ENCODE measurements at places on chromosomes 1 and 21.

GRCh38 chr1:5709461-5709975 is 282.7 kb downstream of the NPHP4 start:
- no peak for DNase-seq

- no peak for DNase-seq
Observed at GRCh38 chr1:204250428-204251030, 36.7 kb upstream of the GOLT1A start.

- DNase-seq = no peak
Observed at GRCh38 chr21:17501107-17502006, 11.5 kb upstream of the CXADR start.

- peak; percentile 27 for DNase-seq
Observed at GRCh38 chr1:91846007-91846638, 39.8 kb downstream of the TGFBR3 start.

- DNase-seq = no peak
Observed at GRCh38 chr1:8395433-8395866, 77.5 kb downstream of the SLC45A1 start.

DNA sequence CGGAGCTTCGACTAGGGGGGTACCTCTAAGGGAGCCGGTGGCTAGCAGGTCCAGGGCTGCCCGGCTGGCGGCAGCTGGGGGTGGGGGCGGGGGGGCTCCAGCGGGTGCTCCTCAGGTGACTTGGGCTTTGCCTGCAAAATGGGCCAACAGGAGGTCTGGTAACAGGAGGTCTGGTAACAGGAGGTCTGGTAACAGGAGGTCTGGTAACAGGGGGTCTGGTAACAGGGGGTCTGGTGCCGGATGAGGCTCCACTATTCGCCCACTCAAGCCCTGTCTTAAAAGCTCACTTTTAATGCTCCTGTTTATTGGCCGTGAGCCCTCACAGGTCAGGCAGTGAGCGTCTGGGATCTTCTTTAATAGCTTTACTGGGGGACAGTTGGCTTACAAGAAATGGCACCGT is 40.4 kb upstream of the ACTRT2 start:
- no peak for DNase-seq

GRCh38 chr1:248817065-248817464 is 8.7 kb downstream of the SH3BP5L start:
- no peak for DNase-seq

DNA sequence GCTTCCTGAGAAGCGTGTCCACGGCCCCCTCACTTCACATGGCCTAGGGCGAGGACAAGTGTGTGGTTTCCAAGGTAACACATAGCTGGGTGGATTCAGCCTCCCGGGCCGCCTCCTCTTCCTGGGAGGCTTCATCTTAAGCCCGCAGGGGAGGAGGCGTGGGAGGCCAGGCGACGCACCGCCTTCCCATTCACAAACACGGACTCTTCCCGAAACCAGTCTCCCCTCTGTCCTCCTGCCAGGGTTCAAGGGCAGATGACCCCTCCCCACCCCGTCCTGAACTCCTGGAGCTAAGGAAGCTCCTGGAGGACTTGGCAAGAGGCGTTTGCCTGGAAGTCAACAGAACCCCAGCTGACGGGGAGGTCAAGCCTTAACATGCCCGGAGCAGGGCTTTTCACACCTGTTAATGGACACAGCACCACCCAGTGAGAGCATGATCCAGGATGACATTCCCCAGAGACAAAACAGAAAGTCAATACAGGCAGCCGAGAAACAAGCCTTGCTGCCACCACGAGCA is 56.7 kb downstream of the KCNN3 start:
- no peak for DNase-seq

DNA sequence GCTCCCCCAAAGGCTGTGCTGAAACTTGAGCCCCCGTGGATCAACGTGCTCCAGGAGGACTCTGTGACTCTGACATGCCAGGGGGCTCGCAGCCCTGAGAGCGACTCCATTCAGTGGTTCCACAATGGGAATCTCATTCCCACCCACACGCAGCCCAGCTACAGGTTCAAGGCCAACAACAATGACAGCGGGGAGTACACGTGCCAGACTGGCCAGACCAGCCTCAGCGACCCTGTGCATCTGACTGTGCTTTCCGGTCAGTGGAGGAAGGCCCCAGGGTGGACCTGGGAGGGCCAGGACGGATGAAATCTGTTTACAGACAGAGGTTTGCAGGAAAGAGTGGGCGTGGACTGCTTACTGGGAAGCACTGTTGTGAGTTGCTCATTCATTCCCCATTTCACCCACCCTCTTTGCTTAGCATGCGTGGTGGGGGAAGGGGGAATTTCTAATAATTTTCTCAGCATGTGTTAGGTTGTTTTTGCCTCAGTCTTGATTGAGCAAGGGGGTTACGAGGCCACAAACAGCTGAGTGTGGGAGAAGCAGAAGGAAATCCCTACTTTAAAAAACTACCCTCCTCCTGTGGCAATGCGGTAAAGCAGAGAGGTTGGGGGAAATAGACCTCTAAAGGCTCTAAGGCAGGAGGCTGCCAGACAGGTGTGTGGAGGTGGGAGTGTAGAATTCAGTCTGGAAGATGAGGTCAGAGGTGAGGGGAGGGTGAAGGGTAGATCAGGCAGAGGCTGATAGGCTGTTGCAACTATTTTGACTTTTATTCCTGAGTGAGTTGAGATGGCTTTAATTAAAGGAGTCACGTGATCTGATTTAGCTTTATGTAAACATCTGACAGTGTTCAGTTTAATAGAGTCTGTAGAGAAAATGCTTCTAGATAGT is 1.3 kb downstream of the FCGR2A start:
- no peak for DNase-seq

DNA sequence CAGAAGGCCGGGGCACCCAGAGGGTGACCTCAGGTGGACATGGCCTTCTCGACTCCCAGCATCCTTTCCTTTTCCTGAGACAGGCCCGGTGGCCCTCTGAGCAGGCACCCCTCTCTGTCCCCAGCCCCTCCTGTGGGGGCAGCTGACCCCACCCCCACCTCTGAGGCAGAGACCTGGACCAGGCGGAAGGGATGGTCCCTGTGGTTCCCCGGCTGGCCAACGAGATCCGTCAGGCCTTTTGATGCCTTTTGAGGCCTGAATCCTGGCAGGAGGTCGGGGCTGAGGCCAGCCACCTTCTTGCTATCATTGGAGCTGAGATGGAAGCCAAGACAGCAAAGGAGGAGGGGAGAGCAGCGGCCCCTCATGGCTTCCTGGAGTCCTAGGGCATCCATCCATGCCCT is 50.2 kb upstream of the ACTRT2 start:
- no peak for DNase-seq

- DNase-seq = no peak
Observed at GRCh38 chr1:190274721-190275120, 202.9 kb downstream of the BRINP3 start.

DNA sequence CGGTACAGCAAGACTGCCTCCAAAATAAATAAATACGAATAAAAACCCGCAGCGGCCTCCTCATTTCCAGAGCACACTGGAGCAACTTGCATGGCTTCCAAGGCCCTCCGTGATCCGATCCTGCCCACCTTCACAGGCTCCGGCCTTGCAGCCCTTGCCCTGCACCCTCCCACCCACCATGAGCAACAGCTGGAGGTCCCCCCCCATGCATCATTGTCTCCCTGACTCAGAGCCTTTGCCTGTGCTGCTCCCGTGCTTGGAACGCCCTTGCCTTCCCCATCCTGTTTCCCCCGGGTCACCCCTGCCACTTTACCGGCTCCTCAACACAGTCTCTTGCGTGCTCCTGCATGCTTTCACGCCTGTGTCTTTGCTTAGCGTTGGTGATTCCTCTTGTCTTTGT is 71.0 kb upstream of the ANGPTL1 start:
- no peak for DNase-seq

DNA sequence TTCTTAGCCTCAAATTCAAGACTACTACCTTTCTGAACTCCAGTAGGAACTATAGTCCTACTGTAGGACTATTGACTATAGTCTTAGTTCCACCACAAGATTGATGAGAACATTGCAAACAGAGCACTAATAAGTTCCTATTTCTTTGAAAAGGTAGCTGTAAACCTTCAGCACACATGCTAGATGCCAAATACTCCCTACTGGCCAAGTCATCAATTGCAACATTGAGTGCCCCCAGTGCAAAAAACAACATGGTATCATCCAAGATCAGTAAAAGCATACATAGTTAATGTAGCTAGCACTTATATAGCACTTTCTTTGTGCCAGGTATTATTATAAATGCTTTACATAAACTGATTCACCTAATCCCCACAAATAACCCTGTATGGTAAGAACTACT is 99.8 kb downstream of the MRPL39 start:
- no peak for DNase-seq

DNA sequence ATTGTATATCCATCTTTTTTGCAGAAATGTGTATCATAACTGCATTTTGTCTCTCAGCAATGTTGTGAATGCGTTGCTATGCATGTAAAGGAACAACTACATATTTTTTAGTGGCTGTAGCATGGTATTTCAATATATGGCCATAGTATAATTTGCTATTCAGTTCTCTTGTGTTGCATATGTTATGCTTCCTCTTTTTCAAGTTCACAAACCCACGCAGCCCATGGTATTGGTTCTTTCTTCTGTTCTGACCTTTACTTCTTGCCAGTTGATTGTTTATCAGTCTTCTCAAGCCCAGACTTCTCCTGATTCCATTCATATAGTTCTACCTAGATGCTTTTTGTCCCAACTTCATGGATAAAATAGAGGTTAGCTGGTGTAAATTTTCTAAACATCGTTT is 6.1 kb downstream of the SLC22A15 start:
- no peak for DNase-seq

DNA sequence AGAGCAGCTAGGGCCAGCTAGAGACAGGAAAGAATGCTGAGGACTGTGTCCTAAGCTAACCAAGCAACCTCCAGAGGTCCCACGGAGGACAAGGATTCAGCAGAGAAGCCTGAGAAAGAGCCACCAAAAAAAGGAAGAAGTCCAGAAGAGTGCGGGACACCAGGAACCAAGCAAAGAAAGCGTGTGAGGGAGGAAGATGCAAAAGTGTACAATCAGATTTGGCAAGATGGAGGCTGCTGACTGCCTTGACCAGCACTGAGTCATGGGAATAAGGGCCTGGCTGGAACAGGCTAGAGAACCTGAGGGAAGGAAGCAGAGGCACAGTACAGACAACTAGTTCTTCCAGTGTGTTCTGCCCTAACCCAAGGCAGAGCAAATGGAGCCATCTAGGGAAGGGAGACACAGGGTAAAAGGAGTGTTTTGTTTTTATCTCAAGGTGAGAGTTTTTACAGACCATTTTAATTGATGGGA is 18.5 kb downstream of the TP53BP2 start:
- DNase-seq = no peak
